ENCODE measurements at places on chromosomes 1 and 21.

GRCh38 chr1:23574265-23574754 lies 15.0 kb upstream of the ID3 start:
- DNase-seq, result no peak

DNA sequence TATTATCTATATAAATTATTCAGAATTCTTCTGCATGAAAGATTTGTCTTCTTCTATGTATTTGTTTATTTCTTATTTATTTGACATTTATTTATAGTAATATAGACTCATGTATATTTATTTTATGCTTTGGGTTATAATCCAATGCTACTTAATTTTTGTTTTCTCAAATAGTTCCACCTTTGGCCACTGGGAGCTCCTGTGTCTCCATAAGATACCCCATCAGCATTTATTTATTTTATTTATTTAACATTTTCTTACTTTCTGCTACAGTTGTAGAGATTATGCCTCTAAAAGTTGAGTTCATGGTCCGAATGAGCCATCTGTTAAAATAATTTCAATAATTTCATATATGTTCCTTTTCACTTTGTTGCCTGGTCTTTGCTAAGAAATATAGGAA lies 289.4 kb downstream of the ADGRL2 start:
- DNase-seq, result no peak

DNA sequence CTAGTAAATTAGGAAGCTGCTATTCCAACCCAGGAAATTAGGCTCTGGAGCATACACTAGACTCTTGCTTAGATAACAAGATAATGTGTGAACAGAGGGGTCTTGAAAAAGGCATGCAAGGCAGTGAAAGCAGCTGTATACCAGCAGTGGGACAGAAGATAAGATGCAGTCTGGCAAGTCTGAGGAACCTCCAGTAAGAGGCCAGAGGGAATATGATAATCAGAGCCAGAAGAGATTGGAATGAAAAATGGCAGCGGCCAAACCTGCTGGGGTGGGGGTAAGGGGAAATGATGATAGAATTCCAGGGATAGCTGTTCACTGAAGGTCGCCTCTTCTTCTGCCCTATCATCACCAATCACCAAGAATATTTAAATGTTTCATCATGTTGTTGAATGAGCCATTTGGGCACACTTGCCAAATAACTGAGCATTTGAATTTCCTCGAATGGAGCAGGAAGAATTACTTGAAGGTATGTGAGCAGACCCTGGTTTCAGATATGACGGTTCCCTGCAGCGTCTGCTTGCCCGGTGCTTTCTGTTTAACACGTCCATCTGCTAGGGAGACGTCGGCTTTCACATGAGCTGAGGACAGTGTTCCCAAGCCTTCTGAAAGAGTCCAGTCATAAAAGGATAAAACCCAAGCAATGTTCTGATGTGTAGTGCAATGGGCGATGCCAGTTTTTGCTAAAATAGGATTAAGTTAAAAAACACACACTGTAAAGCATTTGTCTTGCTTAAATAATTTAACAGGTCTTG lies 173.3 kb downstream of the RWDD3 start:
- no peak for DNase-seq

GRCh38 chr1:230498704-230499103 lies 72.6 kb upstream of the PGBD5 start:
- no peak for DNase-seq

- no peak for DNase-seq
Observed at GRCh38 chr1:212862111-212862690, 4.1 kb downstream of the FLVCR1 start.

- DNase-seq, result no peak
Observed at GRCh38 chr1:205072881-205073280, 11.4 kb downstream of the TMEM81 start.

DNA sequence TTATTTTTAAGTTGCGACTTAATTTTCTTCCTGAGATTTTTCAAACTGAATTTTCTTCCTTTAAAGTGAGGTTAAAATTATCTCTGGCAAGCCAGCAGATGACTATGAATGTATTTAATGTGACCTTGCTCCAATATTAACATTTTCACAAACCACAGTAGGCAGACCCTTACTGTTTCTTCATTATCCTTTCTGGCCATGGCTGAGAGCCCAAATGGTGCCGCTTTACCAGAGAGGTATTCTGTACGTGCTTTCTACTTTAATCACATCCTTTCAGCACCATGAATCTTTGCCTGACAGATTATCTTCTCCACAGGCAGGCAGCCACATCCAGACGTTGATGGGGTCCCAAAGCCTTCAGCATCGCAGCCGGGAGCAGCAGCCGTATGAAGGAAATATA lies 129.6 kb downstream of the LRRC40 start:
- no peak for DNase-seq

DNA sequence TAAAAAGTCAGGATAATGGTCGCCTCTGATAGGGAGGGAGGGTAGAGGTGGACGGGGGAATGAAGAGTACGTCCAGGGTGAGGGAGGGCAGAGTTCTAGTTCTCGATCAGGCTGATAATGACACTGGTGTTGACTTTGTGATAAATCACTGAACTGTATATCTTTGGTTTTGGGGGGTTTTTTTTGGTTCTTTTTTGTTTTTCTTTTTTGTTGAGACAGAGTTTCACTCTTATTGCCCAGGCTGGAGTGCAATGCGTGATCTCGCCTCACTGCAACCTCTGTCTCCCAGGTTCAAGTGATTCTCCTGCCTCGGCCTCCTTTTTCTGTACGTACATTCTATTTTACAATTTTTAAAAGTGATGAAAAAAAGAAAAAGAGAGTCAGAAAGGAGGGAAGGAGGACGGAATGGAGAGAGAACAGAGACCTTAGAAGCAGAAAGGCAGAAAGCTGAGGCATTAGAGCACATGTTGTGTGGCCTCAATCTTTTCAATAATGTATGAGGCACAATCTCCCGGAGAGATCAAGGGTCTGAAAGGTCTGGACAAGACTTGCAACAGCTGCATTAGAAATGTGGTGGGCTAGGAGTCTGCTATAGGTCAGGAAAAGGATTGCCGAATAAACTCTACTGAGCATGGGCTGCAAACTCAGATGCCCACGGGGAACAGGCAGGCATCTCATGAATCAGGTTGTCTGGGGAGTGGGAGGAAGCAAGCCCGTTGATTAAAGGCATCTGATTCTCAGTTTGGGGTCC lies 174.8 kb downstream of the TOMM20 start:
- no peak for DNase-seq

DNA sequence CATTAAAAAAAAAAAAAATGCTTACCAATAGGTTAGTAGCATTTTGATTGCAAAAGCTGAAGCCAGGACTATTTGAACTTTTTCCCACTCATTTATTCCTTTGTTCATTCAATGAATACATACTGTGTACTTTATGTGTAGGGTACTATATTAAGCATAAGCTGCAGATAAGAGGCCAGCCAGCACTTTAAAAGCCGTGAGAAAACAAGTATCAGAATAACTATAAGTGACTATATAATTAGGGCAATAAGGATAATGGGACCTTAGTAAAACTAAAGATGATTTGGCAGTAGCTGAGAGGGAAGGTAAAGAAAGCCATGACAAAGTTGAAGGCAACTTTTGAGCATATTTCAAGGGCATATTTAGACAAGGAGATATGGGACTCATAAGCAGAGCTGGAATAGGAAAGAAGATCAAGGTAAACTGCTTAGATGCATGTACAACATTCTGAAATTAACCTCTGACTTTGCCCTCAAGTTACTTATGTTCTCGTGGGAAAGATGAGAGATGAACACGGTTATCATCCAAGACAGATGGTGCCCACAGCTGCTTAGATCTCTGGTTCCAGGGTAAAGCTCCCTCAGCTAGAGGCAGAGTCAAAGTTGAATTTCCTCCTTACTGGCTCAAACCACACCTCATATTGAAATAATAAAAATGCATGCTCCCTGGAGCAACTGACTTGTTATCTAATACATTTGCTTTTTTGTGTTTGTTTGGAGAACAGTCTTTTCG lies 44.0 kb upstream of the FMO2 start:
- DNase-seq, result no peak

- DNase-seq, result no peak
Observed at GRCh38 chr1:2803931-2804627, 2.6 kb upstream of the TTC34 start.

Measured in KG1 (cell line).